ENCODE measurements at places on chromosomes 7 and 10. TPM values are rescaled to one million over a fixed set of nuclear protein-coding genes. Genes with fewer than 3 reads are reported as not detected.

GRCh38 chr10:110793886-110794285, 77.8 kb upstream of the PDCD4 start:
- H3K4me1 ChIP-seq: peaks cover 18% of the 10 kb centered on the region
- H3K27me3 ChIP-seq: no peaks in the 10 kb centered on the region
- no peak overlapping the region for H3K27ac ChIP-seq
- H3K4me3 ChIP-seq: no peak overlapping the region
- no peaks in the 10 kb centered on the region for H3K36me3 ChIP-seq

GRCh38 chr10:102010961-102011360, 45.0 kb downstream of the ARMH3 start:
- no peaks in the 10 kb centered on the region for H3K4me1 ChIP-seq
- H3K36me3 ChIP-seq: peaks cover 12% of the 10 kb centered on the region
- DNase-seq: no peak

- no peaks in the 10 kb centered on the region for H3K36me3 ChIP-seq
- H3K27me3 ChIP-seq: no peaks in the 10 kb centered on the region
- H3K27ac ChIP-seq: no peak overlapping the region
- H3K4me3 ChIP-seq: no peak overlapping the region
- no peak for DNase-seq
- H3K4me1 ChIP-seq: no peaks in the 10 kb centered on the region
These were observed 333.9 kb downstream of the DNAJB6 start for GRCh38 chr7:157670490-157671357.

DNA sequence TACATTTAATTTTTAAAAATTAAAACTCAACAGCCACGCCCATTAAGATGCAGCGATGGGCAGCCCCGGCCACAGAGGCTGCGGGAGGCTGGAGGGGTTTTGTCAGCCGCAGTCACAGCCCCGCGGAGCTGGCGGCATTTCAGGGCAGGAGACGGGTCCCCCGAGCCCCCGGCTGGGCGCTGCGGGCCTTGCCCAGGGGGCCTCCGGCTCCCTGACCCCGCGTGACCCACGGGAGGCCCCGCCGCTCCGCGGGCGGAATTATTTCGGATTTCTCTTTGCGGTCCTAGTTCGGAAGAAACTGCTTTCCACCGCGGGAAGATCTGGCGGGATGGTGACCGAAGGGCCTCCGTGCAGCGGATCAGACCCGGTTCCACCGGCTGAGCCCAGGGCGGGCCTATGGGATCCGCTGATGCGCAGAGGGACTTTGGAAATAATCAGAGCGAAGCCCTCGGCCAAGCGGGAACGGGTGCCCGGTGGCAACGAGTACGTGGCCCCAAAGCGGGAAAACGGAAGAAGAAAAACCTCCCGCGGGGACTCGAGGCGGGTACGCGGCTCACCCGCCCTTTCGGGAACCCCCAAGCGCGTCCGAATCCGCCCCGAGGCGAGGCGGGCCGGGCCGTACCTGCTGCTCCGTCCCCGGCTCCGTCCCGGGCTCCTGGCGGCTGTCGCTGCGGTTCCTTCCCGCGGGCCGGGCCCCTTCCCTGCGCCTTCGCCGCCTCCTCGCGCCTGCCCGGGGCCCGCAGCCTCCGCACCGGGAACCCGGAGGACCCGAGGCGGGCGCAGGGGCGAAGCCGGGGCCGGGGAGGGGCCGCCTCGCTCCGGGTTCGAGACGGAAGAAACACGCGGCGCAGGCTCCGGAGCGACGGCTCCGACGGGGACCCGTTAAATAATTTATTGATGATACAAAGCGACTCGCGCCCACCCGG, 1.7 kb downstream of the NKX6-2 start:
- H3K36me3 ChIP-seq: no peaks in the 10 kb centered on the region
- no peak overlapping the region for H3K27ac ChIP-seq
- peaks cover 32% of the 10 kb centered on the region for H3K4me1 ChIP-seq
- DNase-seq: no peak
- H3K27me3 ChIP-seq: peaks cover 6% of the 10 kb centered on the region
- H3K4me3 ChIP-seq: no peak overlapping the region

The PTER gene
- total RNA-seq: 30.0 TPM
